ENCODE measurements at places on chromosomes 13 and 19.
A peak's percentile ranks its signal among the peaks of the same experiment; 100 is the strongest.

DNA sequence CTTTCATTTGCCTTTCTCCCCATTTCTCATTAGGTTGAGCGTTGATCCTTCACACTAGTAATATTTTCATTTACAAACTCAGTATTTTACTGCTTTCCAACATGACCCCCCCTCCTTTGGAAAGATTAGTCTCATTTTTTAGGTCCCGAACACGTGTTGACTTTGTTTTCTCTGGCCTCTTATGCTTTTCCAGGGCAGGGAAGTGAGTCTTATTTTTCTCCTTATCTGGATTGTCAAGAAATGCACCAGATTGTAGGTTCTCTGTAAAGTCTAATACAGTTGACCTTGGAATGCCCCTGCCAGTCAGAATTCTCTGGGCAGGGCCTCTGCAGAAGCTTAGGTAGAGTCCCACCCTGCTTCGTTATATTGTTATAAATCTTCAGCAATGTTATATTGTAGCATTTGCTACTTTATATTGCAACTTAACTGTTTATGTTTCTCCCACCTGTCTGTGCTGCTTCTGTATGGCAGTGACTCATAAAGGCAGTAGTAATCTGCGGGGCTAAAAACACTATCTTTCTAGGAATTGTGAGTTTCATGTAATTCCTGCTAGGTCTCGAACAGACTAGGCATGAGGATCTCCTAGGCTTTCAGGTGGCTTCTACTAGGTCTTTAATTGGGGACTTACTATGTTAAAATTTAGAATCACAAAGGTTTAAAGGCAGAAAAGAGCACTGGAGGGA lies 2.0 kb downstream of the TDRD3 start:
- no peak for DNase-seq

DNA sequence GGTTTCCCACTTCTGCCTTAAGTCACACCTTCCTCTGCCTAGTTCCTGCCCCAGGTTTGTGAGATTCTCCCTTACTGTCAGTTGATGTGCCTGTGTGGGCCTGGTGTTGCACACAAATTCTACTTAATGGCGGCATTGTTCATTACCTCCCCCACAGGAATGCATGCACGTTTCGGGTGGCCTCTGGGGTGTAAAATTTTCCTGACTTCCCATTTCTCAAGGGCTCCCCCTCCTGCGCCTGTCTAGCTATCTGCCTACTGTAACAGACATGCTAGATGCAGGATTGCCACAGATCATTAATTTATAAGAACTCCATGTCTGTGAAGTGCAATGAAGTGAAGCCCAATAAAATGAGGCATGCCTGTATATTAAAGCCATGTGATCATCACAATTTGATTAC lies 1466.3 kb downstream of the PCDH9 start:
- no peak for DNase-seq

- no peak for DNase-seq
These were observed 9.1 kb downstream of the AP2S1 start for GRCh38 chr19:46841458-46842083.

GRCh38 chr19:35781650-35782049 lies 6.3 kb downstream of the ARHGAP33 start:
- DNase-seq: no peak

DNA sequence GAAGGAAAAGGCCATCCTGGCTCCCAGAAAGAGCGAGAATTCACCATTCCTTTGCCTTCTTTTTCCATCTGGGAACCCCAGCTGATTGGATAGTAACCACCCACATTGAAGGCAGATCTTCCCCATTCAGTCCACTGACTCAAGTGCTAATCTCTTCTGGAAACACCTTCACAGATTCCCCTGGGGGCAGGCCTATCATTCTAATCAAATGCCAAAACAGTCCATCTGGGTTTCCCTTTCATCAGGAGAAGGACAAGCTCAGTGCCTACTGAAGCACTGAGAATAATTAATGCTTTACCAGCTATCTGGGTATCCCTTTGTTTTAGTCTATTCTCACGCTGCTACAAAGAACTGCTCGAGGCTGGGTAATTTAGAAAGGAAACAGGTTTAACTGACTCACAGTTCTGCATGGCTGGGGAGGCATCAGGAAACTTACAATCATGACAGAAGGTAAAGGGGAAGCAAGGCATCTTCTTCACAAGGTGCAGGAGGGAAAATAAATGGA lies 293.2 kb downstream of the ENOX1 start:
- DNase-seq: no peak

- DNase-seq: no peak
These were observed 255.3 kb downstream of the SHISA2 start for GRCh38 chr13:25796474-25796873.

DNA sequence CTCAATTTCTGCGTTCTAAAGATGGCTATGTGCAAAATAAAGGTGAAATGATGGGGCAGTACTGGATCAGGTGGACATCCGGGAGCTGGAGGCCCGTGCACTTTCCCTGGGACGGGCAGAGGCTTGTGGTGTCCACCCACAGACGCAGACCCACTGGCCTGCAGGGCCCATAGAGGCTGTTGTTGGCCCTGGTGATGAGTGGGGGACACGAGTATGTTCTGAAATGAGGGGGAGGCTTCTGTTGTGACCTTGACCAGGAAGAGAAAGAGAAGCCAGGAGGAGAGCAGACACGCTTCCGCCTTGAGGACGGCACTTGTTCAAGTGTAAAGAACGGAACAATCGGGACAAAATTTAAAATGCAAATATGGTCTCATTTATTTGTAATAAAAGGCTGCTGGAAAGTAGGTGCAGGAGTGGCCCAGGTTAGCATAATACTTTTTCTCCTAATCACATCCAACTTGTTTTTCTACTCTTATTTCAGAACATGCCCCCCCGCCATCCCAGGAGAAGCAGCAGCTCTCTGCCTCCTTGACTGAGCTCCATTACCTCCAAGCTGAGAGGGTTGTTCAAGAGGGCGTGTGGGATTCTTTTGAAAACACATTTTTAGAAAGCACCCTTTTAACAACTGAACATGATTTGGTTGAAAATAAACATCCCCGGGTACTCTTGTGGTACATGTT lies 27.1 kb downstream of the ATP11A start:
- no peak for DNase-seq

DNA sequence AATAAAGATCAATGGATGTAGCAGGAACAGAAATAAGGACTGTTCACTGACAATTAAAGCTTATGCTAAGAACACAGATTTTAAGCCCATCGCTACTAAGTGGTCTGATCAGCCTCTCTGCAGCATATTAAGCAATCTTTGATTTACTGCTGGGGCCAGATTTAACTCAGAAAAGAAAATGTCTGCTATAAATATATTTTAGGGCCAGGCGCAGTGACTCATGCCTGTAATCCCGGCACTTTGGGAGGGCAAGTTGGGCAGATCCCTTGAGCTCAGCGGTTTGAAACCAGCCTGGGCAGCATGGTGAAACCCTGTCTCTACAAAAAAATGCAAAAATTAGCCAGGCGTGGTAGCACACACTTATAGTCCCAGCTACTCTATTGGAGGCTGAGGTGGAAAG lies 43.0 kb downstream of the METTL21C start:
- DNase-seq: no peak

- peak; percentile 44 for DNase-seq
These were observed 31.5 kb upstream of the ZNF766 start for GRCh38 chr19:52237771-52238400.

DNA sequence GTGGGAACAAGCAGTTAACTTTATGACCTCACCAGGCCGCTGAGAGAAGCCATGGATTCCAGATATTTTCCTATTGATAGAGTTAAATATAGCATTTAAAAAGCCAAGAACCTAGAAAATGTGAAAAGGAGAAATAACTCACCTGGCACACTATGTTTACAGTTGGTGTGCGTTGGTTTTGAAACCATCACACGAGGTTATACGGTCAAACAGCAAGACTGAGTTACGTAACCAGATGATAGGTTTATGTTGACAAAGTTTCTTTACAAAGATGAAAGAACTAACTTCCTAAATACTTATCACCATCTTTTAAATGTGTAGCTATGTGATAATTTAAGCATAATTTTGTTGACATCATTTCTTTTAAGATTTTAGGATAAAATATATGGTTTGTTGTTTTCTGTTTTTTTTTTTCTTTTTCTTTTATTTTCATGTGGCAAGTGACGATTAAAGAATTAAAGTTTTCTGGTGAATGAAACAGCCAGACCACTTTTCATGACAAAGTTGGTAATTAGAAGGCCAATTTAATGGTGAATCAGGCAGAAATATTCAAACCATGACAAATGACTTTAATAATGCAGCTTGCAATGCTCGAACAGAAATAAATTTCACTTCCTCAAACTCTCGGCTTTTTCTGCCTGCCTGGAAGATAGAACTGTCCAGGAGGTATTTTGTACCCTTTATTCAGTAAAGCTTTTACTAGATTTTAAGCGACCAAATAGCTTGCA lies 339.1 kb upstream of the OBI1 start:
- DNase-seq: no peak

- DNase-seq: no peak
These were observed 61.1 kb downstream of the KCNC3 start for GRCh38 chr19:50268041-50268440.

GRCh38 chr19:22526661-22527272 lies 104.6 kb upstream of the ZNF98 start:
- DNase-seq: no peak

DNA sequence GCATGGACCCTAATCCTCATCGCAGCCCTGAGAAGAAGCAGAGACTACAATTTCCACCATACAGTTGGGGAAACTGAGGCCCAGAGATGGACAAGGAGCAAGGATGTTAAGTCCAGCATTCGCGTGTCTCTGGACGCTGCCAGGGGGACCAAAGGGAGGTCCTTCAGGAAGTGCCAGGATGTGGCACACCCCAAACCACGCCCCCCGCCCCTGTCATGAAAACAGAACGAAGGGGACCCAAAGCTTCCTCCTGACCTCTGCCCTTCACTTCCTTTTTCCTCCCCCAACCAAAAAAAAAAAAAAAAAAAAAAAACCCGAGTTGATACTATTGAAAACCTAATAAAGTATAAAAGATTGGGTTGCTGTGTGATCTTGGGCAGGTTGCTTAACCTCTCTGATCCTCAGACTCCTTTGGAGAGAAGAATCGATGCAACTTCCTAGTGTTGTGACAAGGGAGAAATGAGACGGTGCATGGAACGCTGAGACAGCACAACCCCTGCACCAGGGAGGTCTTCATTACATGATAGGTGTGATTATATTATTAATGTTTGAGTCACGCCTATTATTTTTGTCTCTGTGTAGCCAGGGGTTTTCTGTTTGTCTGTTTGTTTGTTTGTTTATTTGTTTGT lies 2.7 kb upstream of the ZBTB7A start:
- no peak for DNase-seq

GRCh38 chr13:93624311-93624777 lies 397.7 kb downstream of the GPC6 start:
- no peak for DNase-seq

GRCh38 chr19:11367528-11367927 lies 6.9 kb upstream of the SWSAP1 start:
- no peak for DNase-seq

GRCh38 chr13:42494157-42494556 lies 79.8 kb upstream of the TNFSF11 start:
- DNase-seq: no peak

DNA sequence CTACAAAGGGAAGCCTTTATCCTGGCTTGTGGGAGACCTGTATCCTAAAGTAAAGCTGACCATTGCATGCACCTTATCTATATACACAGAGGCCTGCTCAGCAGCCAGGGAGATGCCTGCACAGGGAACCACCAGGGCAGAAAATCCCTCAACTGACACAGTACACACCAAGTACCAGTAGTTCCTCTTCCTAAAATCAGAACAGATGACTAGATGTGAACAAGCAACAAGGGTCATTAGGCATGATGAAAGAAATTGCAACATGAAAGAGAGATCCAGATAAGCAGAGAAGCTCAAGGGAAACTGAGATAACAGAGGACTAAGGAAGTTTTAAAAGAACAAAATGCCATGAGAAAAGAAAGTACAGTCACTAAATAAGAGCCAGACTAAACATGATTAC lies 39.7 kb upstream of the SLC7A9 start:
- no peak for DNase-seq

DNA sequence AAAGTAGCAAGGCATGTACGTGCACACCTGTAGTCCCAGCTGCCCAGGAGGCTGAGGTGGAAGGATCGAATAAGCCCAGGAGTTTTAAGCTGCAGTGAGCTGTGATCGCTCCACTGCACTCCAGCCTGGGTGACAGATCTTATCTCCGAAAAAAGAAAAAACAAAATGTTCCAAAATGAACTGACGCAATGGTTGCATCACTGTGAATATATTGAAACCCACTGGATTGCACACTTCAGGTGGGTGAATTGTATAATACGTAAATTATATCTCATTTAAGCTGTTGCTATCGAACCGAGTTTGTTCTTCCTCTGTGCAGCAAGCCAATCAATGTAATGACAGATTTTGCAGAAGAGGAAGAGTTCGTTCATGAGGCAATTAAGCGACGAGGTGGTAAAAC lies 1.6 kb upstream of the CASP14 start:
- no peak for DNase-seq

- peak; percentile 64 for DNase-seq
These were observed 151.1 kb upstream of the TSHZ3 start for GRCh38 chr19:31500197-31500830.

DNA sequence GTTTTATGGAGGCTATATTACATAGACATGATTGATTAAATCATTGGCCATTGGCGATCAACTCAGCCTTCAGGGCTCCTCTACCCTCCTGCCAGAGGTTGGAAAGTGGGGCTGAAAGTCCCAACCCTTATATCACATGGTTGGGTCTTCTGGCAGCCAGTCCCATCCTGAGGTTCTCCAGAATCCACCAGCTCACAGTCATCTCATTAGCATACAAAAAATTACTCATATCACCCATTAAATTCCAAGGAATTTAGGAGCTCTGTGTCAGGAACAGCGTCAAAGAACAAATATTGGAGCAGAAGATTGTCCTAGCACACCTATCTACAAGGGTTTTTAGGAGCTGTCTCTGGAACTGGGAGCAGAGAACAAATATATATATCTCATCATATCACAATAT lies 39.4 kb upstream of the FARP1 start:
- DNase-seq: no peak

DNA sequence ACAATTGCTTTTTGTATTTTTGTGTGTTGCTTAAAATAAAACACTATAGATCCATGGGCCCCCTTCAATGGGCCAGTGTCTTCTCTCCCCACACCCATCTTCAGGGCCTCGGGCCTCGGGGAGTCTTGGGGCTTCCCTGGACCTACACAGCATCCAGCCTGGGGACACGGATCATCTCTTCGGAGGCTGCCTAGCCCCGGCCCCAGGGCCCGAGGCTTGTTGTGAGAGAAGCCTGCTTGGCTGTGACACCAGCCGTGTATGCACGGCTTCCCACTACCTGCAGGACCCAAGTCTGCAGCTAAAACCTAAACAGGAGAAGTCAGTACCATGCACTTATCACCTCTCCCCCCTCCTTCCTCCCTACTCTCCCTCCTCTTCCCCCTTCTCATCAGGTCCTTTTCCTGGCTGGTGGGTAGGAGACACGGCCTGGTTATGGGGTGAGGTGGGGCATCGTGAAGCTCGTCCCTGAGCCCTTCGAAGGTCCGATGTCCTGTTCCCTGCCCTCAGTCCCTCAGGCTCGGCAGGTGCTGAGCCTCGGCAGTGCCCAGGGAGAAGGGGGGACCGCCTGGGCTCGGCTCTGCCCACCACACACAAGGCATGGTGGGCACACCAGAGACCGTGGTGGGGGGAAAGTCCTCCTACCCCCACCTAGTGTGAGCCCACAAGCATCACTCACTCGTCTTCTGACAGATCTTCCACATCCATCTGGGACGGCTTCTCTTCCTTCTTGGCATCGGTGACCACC lies 9.5 kb downstream of the C13orf46 start:
- no peak for DNase-seq

All from SJCRH30 (cell line).